NCI-H774 (cell line): ENCODE measurements at places on chromosomes 1 and 21.

DNA sequence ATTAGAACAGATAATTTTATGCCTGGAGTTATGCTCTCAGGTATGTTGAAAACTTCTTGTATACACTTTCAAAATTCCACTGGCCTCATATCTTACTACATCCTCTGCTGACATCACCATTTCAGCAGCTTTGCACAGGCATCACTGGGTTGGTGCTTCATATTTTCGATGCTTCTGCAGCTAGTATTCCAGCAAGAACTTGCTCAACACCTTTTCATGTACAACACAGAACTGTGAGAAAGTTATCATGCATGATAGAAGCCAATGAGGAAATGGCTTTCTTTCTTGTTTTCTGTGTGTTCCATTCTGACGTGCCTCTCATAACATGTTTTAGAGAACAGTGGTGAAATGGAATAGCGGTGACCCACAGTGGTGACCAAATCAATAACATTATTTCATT lies 5.1 kb upstream of the GBP5 start:
- no peak for DNase-seq

DNA sequence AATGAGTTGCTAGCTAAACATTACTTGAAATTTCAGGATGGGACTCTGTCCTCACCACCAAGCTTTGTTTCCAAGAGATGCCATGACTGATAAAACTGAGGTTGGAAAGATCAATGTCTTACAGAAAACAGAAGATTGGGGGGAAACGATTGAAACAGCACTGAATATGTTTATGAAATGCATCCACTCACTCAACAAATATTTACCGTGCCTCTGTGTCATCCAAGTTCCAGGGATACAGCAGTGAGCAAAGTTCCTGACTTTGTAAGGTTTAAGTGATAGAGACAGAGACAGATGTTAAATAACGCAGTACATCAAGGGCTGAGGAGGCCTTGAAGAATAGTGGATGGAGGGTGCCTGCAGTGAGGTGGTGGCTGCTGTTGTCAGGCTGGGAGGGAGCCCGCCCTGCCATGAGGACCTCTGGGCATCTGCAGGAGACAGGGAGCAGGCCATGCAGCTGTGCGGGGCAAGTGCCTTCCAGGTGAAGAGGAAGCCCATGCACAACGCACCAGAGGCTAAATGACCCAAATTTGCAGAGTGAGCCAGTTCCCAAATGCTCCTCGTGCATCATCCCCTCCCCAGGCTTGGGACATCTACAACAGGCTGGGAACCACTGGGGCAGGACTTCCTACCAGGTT lies 108.0 kb downstream of the HLCS start:
- no peak for DNase-seq

DNA sequence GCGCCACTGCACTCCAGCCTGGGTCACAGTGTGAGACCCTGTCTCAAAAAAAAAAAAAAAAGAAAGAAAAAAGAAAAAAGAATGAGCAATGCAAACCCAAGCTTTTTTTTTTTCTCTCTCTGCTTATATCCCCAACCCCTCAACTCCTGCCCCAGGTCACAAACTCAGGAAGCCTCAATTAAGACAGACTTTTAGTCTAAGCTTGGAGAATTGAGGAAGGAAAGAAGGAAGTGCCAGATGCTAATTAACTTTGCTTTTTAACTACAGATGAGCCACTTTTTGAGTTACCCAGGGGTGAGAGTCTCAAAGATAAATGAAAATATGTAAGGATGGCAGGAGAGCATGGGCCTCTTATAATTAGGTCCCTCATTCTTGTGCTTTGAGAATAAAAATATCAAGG lies 33.3 kb downstream of the PIK3CD start:
- DNase-seq = no peak

GRCh38 chr21:42081931-42082381 lies 10.8 kb downstream of the UMODL1 start:
- no peak for DNase-seq

DNA sequence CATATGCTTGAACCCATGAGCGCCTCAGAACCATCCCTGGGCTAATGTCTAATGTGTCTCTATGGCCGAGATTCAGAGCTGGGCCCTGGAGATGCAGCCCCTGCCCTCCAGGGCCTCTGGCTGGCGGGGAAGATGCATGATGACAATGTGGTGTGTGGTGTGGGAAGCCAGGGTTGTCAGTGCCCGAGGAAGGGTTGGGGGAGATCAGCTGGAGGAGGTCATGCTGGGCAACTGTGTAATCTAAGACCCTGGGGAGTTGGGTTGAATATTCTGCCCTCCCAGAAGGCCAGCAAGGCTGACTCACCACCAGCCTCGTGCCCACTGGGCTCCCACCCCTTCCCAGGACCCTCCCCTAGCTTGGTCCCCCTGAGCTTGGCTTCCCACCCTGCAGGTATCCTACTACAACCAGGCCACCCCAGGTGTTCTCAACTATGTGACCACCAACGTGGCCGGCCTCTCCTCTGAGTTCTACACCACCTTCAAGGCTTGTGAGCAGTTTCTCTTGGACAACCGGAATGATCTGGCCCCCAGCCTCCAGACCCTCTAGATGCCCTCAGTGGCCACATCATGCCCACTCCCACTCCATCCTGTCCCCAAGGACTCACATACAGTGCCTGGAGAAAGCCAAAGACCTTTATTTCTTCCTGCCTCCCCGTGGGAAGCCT lies 14.6 kb downstream of the FAM151A start:
- DNase-seq = no peak

- no peak for DNase-seq
These were observed 4.2 kb downstream of the CADM3 start for GRCh38 chr1:159175571-159175970.

DNA sequence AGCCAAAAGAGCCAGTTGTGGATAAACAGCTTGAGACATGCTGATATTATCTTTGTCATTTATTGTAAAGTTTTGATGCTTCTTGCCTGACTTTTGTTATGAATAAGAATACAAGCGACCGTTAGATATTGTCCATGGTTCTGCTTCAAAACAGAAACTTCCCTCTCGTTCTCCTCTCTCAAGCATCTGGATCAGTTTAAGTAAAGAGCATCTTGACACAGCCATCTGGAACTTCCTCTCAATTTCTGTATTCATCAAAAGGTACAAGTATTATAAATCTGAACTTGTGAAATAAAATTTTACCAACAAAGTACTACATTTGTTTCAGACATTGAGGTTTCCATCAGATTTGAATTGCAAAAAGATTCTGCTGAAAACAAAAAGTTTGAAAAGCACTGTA lies 36.4 kb upstream of the CLDN14 start:
- DNase-seq = no peak

GRCh38 chr1:31672986-31673385 lies 28.3 kb upstream of the PEF1 start:
- no peak for DNase-seq

GRCh38 chr1:200774735-200775444 lies 36.2 kb downstream of the CAMSAP2 start:
- DNase-seq = no peak

GRCh38 chr21:27502801-27503200 lies 535.9 kb upstream of the ADAMTS5 start:
- no peak for DNase-seq

DNA sequence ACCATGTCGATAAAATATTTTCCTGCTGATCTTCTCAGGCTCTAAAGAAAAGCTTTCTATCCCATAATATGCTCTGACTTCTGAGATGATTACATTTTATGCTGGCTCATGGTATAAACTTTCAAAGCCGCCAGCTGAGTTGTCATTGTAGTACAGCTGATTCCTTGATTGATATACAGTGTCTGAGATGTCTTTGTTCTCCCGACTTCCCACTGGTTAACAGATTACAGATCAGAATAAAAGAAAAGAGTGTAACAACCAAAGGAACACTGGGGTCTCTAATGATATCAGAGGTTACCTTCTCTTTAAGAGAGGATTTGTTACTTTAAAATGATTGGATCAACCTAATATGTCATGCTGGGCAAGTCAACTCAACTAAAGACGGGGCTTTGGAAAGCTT lies 485.4 kb upstream of the LRRC7 start:
- DNase-seq = no peak

DNA sequence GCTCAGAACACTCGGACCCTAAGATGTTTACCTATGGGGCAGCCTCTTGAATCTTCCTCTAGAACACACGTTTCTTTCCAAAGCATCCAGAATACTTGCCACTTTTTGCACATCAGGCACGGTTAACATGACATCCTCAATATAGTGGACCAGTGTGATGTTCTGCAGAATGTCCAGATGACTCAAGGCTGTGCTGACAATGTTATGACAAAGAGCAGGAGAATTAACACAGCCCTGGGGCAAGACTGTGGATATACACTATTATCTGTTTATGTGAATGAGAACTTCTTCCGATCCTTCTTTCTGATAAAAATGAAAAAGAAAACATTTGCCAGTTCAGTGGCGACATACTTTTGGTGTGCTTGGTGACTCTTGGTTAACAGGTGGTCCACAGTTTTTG lies 154.3 kb downstream of the PDE4B start:
- DNase-seq = no peak

GRCh38 chr1:84771895-84772294 lies 81.6 kb upstream of the SSX2IP start:
- DNase-seq = no peak

- no peak for DNase-seq
These were observed 61.6 kb upstream of the PPM1J start for GRCh38 chr1:112776688-112777087.

- DNase-seq = no peak
These were observed 5.2 kb upstream of the SH2D2A start for GRCh38 chr1:156821801-156822200.

- DNase-seq = no peak
These were observed 5.5 kb downstream of the PAQR7 start for GRCh38 chr1:25869909-25870606.

DNA sequence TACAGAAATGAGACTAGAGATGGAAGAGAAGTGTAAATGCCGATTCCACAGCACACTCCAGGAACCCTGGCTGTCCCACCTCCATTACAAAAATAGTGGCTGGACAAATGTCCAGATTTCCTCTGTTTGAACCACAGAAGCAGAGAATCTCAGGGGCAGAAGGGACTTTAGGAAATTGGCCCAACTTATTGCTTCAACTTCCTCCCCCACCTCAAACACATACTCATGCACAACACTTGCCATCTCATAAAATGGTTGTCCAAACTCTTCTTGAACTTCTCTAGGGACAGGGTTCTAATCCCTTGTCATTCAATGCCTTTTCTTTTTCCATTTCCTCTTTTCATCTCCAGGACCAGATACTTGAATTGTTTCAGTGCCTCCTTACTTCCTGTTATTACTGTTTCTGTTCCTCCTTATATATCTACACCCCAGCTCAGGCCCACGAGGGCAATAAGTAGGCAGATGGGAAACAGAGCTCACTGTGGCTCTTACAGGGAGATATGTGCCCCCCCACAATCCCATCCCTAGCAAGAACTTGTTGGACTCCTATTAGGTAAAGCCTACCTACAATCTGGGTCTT lies 8.5 kb upstream of the B4GALT3 start:
- DNase-seq = no peak

GRCh38 chr1:28577052-28577678 lies 14.9 kb upstream of the RAB42 start:
- DNase-seq = no peak

DNA sequence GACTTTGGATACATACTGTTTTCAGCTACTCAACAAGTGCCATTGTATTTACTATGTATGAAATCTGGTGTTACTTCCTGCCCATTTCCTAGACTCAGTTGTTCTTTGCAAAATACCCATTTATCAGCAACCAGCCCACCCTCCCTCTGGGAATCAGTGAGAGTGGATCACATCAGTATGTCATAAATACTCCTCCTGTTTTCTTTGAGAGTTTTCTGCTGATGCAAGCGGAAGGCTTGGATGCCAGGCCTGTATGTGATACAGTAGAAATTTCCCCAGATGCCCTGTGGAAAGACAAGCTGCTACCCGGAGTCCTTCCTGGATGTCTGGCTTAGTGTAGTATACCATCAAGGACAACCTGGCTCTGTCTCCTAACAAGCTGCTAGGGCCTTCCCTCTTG lies 2.4 kb upstream of the PTPRC start:
- DNase-seq = no peak

GRCh38 chr1:160789051-160789701 lies 6.8 kb upstream of the LY9 start:
- DNase-seq = no peak

GRCh38 chr21:38303300-38303699 lies 46.5 kb downstream of the KCNJ15 start:
- no peak for DNase-seq

GRCh38 chr1:205792481-205792881 lies 17.2 kb upstream of the RAB29 start:
- no peak for DNase-seq

- DNase-seq = no peak
These were observed 696.2 kb upstream of the PRMT6 start for GRCh38 chr1:106360252-106360651.

GRCh38 chr1:110148961-110149360 lies 1.3 kb upstream of the SLC6A17 start:
- DNase-seq = no peak

DNA sequence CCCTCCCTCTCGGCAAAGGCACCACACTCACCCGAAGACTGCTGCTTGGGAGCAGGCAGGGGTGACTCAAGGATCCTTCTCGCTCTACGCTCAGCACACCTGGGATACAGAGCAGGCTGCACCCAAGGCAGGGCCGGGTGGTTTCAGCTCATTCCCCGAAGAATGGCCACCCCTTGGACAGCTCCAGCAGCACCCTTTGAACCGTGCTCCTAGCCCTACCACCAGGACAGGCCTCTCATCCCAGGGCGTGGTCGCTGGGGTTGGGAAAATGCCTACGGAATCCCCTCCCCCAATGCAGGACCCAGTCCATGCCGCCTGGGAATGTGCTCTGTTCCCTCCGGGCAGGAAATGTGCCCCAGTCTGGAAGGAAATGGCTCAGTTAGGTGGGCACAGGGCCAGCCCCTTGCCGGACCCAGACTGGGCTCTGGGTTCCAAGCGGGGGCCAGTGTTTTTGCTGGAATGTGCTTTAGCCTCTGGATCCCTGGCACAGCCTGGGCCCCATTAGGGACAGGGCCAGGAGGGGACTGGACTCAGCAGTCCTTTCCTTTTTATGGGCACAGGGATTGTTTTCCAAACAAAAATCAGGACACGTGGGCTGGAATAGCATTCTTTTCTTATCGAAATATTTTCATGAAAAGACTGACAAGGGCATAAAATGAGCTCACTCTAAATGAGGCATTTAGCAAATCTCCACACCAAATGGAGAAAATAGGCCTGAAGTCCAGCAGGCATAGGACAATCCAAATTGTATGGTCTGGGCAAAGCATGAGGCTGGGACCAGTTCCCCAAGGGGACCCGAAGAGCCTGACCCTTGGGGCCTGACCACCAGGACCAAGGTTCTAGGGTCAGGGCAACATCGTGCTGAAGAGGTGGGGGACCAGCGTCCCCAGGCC lies 7.3 kb downstream of the TMEM82 start:
- no peak for DNase-seq

GRCh38 chr1:156571919-156572662 lies at the start of gene IQGAP3:
IQGAP3 (minus strand) TSS chr1:156572565; CDS start chr1:156572529, 36 bp downstream.
- peak; percentile 83 for DNase-seq

DNA sequence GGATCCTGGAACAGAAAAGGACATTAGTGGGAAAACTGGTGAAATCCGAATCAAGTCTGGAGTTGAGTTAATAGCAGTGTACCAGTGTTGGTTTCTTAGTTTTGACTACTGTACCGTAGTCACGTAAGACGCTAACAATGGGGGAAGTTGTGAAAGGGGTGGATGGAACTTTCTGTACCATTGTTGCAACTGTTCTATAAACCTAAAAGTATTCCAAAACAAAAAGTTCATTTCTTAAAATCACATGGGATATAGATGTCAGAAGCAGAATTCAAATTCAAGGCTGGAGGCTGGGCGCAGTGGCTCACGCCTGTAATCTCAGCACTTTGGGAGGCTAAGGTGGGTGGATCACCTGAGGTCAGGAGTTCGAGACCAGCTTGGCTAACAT lies 16.9 kb downstream of the ARHGEF19 start:
- no peak for DNase-seq

GRCh38 chr1:26583646-26584485 lies 54.3 kb downstream of the RPS6KA1 start:
- no peak for DNase-seq
